ENCODE measurements at places on chromosomes 11 and 22.
A peak's percentile ranks its signal among the peaks of the same experiment; 100 is the strongest.

DNA sequence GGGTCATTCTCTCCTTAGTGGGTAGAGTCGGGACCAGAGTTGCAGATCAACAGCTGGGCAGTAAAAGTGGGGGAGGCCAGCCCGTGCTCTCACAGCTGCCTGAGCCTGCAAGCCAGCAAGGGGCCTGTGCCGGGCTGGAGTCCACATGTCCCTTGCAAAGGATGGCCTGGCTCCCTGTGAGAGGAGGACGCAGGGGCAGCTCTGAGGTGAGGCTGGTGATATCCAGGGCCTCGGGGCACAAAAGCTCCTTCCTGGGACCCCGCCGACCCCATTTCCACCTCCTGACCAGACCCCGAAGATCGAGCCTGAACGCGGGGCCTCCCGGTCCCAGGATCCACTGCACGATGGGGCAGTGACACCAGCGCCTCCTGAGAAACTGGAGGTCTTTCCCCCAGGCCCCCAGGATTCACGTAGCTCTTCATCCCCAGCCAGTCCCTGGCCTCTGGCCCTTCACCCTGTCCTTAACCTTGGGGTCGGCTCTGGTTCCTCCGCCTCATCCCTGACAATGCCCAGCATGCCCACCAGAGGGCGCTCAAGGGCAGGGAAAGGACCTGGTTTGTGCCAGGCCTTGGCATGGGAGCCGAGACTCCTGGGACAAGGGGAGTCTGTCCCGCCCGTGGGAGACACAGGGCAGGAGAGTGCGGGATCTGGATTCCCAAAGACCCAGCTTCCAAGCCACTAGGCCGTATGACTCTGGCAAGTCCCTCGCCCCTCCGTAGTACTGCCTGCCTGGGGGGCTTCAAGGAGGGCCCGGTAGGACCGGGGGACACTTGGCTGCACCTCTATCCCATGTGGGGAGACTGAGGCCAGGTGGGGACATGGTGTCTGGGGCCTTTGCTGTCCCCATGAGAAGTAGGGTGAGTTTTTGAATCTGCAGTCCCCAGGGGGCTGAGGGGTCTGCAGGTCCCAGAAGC is 17.8 kb upstream of the WNT7B start:
- peak; percentile 71 for DNase-seq

DNA sequence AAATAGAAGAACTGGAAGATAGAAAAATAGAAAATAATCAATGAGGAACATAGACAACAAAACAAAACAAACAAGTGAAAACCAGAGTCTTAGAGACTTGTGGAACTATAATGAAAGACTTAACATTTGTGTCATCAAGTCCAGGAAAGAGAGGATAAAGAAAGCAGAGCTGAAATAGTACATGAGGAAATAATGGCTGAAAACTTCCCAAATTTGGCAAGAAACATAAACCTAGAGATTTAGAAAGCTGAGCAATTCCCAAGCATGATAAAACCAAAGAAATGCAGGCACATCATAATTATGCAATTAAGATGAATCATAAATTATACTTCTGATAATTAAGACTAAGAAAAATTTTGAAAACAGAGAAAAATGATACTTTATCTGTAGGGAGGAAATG is 614.5 kb downstream of the ETS1 start:
- no peak for DNase-seq

DNA sequence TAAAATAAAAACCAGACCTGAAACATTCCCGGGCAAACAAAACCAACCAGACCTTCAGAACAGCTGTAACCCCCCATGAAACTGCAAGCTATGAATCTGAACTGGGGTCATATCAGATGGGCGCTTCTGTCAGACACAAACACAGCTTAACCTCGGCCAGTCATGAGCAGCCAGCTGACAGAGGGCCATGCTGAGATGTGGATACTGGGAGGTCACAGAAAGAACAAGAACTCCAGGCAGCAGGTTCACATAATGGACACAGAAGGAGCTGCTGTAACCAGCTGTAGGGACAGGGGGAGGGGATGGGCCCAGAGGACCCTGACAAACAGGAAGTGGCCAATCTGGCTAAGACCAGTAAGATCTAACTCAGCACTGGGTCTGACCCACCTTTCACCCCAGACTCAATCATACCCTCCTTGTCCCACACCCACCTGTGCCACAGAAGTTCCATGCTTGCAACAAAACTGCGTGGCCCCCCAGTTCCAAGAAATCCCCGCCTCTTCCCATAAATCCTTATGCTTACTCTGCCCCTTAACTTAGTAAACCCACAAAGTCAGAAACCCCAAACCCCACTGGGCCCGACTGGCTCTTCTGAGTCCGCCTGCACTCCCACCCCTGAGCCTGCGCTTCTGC is 4.0 kb downstream of the APOL4 start:
- DNase-seq: no peak

DNA sequence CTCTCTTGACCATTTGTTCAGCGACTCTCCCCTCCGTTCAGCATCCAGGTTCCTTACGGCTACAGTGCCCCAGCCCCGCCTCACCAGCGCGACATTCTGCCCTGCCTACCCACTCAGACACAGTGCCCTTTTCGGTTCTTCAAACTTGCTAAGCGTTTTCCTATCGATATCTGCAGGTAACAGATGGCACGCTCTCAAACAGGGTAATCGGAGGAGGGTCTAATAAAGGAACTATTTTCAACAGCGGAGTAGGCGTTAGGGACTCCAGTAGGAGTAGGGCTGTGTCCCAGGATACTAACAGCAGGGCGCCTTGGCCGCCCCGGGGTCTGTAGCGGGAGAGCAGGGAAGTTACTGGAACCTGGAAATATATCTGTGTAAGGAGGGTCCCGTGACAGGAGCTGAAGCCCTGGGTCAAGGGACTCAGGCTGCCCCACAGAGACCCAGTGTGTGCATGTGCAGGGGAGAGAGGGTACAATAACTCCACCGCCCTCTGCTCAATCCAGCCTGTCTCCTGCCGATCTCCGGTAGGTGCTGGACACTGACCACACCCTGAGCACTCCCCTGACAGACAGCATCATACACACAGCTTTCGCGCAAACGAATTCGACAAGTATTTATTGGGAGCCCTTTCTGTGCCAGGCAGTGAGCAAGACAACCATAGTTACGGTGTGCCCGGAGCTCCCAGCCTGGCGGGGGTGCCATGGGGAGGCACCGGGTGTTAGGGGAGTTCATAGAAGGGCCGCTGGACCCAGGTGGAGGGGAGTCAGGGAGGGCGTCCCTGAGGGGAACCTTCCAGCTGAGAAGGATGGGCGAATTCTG is 2.1 kb downstream of the KLHL35 start:
- DNase-seq: no peak

DNA sequence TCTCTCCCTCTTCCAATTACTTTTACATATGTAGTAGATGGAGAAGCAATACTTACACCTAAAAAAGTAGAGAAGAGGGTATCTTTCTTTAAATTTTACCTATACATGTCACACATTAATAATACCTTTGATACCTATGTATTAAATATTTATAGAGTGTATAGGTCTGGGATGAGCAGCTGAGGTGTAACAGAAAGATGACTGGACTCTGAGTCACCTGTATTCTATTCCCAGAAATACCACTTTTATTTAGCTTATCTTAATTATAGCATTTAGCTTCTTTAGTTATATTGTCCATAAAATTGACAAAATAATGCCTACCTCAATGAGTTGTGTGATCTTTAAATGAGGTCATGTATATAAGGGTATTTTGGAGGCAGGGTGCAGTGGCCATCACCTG is 30.6 kb upstream of the YAP1 start:
- no peak for DNase-seq

DNA sequence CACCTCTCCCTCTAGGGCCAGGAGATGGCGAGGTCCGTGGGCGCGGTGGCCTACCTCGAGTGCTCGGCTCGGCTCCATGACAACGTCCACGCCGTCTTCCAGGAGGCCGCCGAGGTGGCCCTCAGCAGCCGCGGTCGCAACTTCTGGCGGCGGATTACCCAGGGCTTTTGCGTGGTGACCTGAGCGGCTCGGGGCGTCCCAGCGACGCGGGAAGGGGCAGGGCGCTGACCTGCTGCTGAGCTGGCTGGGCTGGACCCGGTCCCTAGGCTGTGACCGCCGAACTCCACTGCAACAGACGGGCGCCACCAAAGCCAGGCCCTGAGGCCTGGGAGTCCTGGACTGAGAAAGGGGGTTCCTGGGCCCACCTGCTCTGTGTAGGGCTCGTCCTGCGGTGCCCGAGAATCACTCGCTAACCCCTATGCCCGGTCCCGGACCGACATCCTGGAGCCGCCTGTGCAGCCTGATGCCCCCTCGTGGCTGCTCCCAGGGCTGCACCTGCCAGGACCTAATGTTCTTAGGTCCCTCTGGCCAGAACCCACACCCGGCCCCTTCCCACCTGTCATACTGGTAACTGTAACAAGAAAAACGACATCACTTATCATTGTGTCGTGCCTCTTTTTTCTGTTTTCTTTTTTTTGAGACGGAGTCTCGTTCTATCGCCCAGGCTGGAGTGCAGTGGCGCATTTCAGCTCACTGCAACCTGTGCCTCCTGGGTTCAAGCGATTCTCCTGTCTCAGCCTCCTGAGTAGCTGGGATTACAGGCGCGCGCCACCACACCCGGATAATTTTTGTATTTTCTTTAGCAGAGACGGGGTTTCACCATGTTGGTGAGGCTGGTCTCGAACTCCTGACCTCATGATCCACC is 15.0 kb downstream of the RHOD start:
- DNase-seq: peak; percentile 40

GRCh38 chr11:92154110-92154509 is 70.5 kb upstream of the FAT3 start:
- DNase-seq: no peak

DNA sequence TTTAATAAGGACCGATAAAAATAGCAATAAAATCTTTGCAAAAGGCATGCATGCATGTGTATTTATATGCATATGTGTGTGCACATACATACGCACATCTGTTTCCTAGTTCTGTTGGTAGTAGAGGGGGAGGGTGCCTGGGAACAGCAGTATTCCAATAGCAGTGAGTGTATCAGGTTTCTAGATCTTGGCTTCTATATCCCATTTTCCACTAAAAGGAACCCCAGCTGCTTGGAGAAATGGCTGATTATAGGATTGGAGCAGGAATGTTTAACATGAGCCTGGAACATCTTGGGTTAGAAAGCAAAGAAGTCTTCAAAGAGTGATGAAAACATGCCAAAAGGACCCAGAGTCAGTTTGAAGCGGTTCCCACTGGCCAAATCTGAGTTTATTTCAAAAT is 21.0 kb downstream of the TNRC6B start:
- no peak for DNase-seq

GRCh38 chr11:59259867-59260475 is 47.2 kb upstream of the MPEG1 start:
- no peak for DNase-seq

GRCh38 chr11:7546324-7546791 is 32.6 kb downstream of the PPFIBP2 start:
- no peak for DNase-seq

DNA sequence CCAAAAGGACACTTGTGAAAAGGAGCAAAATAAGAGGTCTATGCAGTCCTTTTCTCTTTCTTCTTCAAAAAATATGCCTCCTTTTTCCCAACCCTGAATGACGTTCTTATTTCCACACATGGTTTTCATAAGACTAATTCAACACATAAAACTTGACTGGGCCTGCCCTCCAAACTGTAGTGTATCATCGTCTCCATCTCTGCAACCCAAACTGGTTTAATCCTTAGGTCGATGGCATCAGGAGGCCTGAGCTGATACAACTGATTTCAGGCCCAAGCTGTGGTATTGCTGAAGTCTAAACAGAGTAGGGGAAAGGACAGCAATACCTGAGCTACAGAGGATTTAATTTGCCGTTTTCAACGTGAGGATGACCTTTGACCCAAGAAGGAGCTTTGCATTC is 130.0 kb upstream of the MTNR1B start:
- no peak for DNase-seq

DNA sequence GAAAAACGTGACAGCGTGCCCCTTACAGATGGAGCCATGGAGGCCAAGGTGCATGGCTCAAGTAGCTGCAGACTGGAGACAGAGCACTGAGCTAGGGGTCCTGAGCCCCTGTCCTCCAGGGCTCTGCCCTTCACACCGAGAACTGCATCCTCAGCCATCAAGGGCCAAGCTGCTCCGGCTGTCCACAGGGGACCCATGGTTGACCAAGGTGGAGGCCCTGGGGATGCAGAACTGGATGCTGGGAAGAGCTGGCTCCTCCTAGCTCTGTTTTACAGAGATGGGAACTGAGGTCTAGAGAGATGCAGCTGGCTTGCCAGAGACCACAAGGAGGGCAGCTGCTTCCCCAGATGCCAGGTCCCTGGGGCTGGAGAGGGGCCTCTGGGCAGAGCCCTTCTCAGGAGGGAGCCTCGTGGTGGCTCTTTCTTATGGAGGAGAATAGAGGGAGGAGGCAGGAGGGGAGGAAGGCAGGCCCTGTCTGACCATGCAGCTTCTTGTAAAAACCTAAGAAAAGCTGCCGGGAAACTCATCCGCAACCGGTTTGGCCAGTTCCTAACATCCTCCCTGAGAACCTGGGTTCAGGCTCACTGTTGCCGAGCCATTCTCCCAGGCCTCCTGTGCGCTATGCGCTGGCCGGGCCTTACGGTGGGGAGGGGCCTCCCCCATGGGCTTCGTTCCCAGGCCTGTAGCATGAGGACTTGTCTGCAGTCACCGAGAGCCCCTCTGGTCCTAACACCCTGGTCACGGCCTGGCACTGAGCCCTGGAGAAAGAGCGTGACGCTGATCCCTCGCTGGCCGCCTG is 80.6 kb downstream of the WNT7B start:
- no peak for DNase-seq

DNA sequence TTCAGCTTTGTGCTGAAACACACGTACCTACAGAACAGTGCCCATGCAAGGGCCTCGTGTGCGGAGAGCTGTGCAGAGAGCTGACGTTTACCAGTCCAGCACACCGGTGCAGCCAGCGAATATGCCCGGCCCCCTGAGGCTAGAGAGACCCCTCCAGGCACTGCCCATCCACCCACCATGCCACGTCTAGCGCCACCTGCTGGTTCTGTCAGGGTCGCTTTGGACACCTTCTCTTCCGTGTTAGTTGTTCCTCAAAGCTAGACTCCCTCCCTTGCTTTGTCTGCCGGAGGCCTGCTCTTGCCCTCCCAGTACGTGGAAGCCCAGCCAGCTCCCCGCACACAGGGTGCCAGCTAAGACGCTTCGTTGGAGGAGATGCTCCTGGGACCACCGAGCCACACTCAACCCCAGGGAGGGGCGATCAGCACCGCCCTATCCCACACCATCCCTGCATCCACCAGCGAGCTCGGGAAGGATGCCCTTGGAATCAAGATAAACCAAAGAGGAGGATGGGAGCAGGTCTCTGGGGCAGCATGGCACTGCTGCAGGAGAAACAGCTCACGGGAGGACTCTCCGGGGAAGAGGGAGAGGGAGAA is 43.4 kb downstream of the CPT1A start:
- DNase-seq: no peak

- no peak for DNase-seq
Observed at GRCh38 chr11:35868491-35868890, 75.4 kb upstream of the LDLRAD3 start.

GRCh38 chr11:962688-963087 is 37.0 kb downstream of the AP2A2 start:
- no peak for DNase-seq

- DNase-seq: no peak
Observed at GRCh38 chr22:47154621-47155081, 392.2 kb downstream of the TBC1D22A start.

GRCh38 chr22:50327711-50328019 is 853 bp upstream of the DENND6B start:
- no peak for DNase-seq

Data from stimulated activated CD4-positive, alpha-beta T cell treated with anti-CD3 and anti-CD28 coated beads, Interleukin-15, amount 100 ng/mL, for 1 hour (primary cell).